ENCODE measurements at places on chromosomes 2 and 18. TPM values are rescaled to one million over a fixed set of nuclear protein-coding genes. Genes with fewer than 3 reads are reported as not detected.

DNA sequence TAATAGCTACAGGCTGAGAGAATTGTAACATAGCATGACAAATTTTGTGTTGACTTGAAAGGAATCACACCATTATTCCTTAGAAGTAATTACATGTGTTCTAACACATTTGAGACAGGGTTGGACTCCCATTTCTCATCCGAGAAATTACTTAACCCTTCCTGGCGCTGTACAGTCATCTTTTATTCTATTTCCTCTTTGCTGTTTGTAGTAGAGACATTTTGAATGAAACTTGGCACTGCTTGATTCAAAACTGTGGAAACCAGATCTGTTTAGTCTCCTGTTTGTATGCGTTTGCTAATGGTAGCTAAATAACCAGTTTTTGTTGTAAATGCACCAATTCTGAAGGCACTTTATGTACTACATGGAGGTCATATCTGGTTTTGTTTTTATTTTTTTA is 231.9 kb downstream of the ALPK2 start:
- no peak for DNase-seq

DNA sequence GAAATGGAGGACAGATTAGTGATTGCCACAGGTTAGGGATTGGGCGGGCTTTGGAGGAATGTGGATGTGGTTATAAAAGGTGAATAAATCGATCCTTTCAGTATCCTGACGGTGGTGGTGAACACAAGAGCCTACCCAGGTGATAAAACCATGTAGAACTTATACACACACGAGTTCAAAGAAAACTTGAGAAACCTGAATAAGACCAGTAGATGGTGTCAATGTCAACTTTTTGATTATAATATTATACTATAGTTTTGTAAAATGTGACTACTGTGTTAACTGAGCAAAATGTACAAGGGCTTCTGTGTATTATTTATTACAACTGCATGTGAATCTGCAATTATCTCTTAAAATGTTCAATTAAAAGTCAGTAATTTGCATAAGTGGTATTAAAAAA is 136.3 kb downstream of the ERBB4 start:
- DNase-seq = no peak

GRCh38 chr2:29405707-29406106 is 290.5 kb downstream of the CLIP4 start:
- no peak for DNase-seq

GRCh38 chr2:38448692-38449410 is 71.8 kb upstream of the ATL2 start:
- no peak for DNase-seq

GRCh38 chr2:112751451-112752197 is 12.8 kb downstream of the CKAP2L start:
- no peak for DNase-seq

DNA sequence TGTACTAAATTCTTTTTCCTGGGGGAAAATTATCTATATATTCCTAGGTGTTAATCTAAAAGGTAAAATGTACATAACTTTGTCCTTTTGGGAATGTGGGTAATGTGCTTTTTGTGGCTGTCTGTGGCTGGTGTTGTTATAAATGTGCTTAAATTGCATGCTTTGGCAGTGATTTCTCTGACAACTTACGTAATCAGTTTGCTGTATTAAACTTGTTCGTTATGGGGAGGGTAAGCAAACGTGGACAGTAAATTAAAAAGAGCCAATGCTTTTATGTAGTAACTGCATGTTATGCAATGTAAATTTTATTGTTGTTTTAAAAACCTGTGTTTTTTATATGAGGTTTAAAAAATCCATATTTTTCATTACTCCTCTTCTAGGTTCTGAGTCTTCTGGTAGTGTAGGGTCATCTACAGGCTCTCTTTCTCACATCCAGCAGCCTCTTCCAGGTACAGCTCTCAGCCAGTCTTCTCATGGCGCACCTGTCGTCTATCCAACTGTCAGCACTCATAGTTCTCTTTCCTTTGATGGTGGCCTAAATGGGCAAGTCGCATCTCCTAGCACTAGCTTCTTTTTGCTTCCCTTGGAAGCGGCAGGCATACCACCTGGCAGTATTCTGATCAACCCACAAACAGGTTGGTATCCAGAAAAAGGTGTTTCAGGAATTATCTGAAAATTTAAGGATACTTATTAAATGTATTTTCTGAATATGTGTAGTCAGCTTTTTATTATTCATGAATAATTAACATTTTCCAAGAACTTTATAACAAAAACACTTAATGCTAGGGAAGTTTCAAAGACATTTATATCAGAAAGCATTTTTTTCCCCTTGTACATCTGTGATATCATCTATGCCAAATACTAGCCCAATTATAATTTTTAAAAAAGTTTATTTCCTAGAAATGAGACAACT is 100.2 kb upstream of the UBXN4 start:
- DNase-seq = no peak

DNA sequence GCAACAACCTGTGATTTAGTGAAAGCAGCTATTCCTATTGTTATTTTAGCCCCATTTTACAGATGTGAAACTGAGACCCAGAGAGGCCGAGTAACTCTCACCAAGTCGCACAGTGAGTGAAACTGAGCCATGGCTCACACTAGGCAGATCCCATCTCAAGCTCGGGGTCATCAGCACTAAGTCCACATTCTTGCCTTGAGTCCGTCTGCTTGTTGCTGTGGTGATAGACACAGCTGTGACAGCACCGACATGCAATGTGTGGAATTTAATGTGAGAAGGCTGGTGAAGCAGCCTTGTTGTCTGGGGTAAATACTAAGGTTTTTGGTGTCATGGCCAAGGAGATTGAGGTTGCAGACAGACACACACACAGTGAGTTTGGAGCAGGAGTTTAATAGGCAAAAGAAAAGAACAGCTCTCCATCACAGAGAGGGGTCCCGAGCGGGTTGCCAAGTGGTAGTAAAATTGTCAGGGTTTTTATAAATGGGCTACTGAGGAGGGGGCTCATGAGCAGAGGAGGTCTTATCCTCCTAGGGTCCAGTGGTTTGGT is 40.2 kb upstream of the GMCL1 start:
- no peak for DNase-seq

ABCG8 gene
- total RNA-seq = not detected

IL1RN gene
- not detected for total RNA-seq

COBLL1 gene
- 46.6 TPM for total RNA-seq

GALNT14 gene
- total RNA-seq = 16.8 TPM

Measured in endothelial cell (in vitro differentiated cells).